ENCODE measurements at places on chromosomes 7 and 10. TPM values are rescaled to one million over a fixed set of nuclear protein-coding genes. Genes with fewer than 3 reads are reported as not detected.
A peak's percentile ranks its signal among the peaks of the same experiment; 100 is the strongest.

MUC12 gene
- total RNA-seq: 0.85 TPM

CALY gene
- total RNA-seq: not detected

SLC16A12 gene
- not detected for total RNA-seq

ADCYAP1R1 gene
- total RNA-seq: not detected

- H3K27me3 ChIP-seq: peaks cover 88% of the 10 kb centered on the region
- H3K4me3 ChIP-seq: no peak overlapping the region
- DNase-seq: no peak
- H3K4me1 ChIP-seq: peaks cover 4% of the 10 kb centered on the region
These were observed 5.7 kb upstream of the HOXA13 start for GRCh38 chr7:27205325-27206280.

DNA sequence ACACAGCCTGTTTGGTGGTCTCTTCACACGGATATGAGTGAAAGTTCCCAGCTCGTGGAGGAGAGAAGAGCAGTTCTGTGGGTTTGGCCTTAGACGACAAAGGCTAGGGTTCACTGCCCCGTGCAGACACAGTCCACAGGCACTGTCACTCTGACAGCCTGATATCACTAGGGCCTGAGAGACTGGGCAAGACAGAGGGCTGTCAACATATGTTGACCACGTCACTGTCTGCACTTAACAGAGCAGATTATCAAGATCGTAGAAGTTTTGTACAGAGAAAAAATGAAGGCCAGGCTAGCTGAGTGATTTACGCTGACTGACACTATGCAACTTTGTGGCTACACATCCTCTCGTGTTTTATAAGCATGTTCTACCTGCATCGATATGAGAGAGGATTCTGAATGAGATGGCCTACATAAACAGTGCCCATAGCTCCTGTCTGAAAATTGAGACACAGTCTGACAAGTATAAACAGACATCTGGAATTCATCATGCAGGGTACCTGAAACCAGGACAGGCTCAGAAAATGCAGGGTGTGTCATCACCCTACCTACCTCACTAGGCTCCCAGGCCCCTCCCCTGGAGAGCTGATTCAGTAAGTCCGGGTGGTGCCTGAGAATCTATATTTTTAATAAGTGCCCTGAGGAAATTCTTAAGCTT lies 120.0 kb downstream of the SGMS1 start:
- H3K4me1 ChIP-seq: peaks cover 77% of the 10 kb centered on the region
- no peak overlapping the region for H3K4me3 ChIP-seq
- H3K27me3 ChIP-seq: peaks cover 5% of the 10 kb centered on the region
- peaks cover 6% of the 10 kb centered on the region for H3K36me3 ChIP-seq

DNA sequence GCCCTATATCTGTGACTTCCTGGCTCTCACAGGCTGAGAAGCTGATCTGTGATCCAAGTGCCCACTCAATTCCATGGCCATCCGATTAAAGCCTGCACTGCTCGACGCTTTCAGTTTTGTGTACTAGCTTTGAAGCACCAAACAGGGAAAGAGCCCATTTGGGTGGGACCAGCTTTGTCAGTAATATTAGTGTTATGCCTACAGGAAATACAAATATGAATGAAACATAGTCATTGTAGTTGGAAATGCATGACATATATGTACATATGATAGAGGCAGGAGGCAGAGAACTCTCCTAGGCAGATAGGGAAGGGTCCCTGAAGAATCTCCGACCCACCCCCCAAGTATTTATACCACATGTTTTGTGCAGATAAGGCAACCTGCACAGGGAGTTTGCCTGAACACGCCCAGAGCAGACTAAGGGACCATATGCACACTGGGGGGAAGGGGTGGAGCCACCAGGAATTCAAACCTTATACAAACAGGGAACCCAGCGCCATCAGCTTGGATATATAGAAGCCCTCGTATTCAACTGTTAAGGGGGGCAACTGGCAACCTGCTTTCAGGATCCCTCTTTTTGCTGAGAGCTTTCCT lies 653.2 kb downstream of the PARD3 start:
- H3K36me3 ChIP-seq: no peaks in the 10 kb centered on the region
- DNase-seq: no peak
- H3K4me3 ChIP-seq: no peak overlapping the region
- H3K27ac ChIP-seq: no peak overlapping the region

GRCh38 chr7:11726794-11727155 lies 105.2 kb downstream of the THSD7A start:
- DNase-seq: no peak
- H3K4me1 ChIP-seq: no peaks in the 10 kb centered on the region
- H3K36me3 ChIP-seq: no peaks in the 10 kb centered on the region
- no peak overlapping the region for H3K27ac ChIP-seq

DNA sequence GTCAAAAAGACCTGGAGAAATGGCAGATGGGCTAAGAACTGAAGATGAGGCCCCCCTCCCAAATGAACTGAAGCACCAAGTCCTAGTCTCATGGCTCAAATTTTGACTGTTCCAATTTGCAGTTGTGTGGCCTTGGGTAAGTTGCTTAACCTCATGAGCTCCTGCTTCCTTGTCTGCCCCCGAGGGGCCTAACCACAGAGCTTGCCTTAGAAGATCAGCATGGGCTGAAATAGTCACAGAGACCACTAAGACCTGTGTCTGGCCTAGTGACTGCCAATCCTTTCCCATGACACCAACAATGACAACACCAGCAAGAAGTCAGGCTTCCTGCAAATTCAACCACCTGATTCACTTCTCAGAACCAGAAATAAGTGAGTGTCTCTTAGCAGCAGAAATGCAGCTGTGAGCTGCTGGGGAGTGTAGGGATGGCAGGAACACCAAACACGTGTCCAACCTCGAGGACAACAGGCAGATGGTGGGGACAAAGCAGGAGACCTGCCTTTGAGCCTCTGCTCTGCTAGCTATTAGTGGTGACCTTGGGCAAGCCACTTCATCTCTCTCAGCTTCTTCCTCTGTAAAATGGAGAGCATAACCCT lies 23.7 kb downstream of the CRHR2 start:
- DNase-seq: no peak
- no peaks in the 10 kb centered on the region for H3K36me3 ChIP-seq
- H3K4me3 ChIP-seq: no peak overlapping the region
- H3K27me3 ChIP-seq: no peaks in the 10 kb centered on the region
- H3K4me1 ChIP-seq: no peaks in the 10 kb centered on the region
- no peak overlapping the region for H3K27ac ChIP-seq

DNA sequence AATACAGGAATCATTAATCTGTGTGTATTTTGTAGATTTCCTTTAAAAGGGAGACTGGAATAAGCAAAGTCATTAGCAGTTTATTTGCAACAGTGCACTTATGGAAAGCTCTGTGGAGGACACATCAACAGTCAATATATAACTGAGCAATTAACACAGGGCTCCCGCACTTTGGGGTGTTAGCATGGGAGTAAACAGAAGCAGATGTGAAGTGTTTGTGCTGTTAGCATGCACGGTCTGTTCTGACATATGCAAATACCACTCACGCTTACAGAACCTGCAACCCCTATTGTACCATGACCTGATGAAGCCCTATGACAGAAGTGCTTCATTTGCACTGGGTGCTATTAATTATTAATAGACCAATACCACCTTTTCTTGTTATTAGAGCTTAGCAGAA lies 118.9 kb downstream of the PPP1R3A start:
- no peak overlapping the region for H3K4me3 ChIP-seq
- no peak overlapping the region for H3K27ac ChIP-seq
- H3K4me1 ChIP-seq: no peaks in the 10 kb centered on the region
- no peaks in the 10 kb centered on the region for H3K36me3 ChIP-seq

- H3K27me3 ChIP-seq: no peaks in the 10 kb centered on the region
- peak overlapping the region; percentile 97 for H3K27ac ChIP-seq
- peak overlapping the region; percentile 94 for H3K4me3 ChIP-seq
- peaks cover 50% of the 10 kb centered on the region for H3K36me3 ChIP-seq
These were observed 459 bp downstream of the CYCS start for GRCh38 chr7:25124465-25125136.

DNA sequence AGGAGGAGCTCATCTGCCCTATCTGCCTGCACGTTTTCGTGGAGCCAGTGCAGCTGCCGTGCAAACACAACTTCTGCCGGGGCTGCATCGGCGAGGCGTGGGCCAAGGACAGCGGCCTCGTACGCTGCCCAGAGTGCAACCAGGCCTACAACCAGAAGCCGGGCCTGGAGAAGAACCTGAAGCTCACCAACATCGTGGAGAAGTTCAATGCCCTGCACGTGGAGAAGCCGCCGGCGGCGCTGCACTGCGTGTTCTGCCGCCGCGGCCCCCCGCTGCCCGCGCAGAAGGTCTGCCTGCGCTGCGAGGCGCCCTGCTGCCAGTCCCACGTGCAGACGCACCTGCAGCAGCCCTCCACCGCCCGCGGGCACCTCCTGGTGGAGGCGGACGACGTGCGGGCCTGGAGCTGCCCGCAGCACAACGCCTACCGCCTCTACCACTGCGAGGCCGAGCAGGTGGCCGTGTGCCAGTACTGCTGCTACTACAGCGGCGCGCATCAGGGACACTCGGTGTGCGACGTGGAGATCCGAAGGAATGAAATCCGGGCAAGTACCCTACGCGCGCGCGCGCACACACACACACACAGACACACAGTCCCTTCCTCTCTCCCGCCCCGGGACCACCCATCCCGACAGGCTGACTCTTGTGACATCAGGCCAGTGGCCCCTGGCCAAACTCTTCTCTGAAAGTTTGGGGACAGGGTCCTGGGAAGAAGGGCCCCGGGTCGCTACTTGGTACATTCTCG lies 538 bp downstream of the TRIM8 start:
- DNase-seq: peak; percentile 71
- H3K36me3 ChIP-seq: peaks cover 41% of the 10 kb centered on the region
- peaks cover 41% of the 10 kb centered on the region for H3K4me1 ChIP-seq
- H3K4me3 ChIP-seq: peak overlapping the region; percentile 96

DNA sequence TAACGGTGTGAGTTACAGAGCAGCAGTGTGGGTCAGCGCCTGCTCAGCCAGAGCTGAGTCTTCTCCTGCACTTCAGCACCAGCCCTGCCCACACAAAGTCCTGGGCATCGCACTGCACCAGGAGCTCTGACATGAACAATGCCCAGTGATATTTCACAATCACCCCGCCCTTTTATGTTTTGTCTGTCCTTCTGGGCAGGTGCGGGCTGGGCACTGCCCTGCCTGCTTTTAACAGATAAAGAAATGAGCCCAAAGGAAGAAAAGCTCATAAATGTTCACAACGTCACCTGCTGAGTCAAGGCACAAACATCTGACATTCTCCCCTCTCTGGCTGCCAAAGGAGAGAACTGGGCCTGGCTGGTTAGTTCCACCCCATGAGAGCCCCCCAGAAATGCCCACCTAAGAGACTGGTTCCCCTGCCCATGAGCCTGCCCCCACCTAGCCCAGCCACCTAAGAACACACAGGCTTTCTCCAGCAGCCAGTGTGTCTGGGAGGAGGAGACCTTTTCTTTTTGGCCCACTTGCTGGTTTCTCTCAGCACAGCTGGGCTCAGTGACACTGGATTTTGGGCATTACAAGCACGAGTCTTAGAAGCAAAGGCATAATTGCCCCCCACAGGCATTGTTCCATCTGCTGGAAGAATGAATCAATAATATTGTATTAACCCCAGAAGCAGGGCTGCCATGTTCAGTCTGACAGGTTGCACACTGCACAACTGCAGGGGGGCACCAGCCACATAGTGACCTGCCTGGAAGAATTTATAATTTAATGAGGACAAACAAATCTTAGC lies 22.3 kb downstream of the CALML3 start:
- H3K4me3 ChIP-seq: no peak overlapping the region
- H3K27me3 ChIP-seq: peaks cover 6% of the 10 kb centered on the region
- no peaks in the 10 kb centered on the region for H3K36me3 ChIP-seq
- peaks cover 17% of the 10 kb centered on the region for H3K4me1 ChIP-seq

GRCh38 chr7:106116161-106116704 lies 4.1 kb upstream of the SYPL1 start:
- peaks cover 27% of the 10 kb centered on the region for H3K4me1 ChIP-seq
- no peaks in the 10 kb centered on the region for H3K36me3 ChIP-seq
- no peak overlapping the region for H3K27ac ChIP-seq
- no peak overlapping the region for H3K4me3 ChIP-seq
- H3K27me3 ChIP-seq: no peaks in the 10 kb centered on the region

DNA sequence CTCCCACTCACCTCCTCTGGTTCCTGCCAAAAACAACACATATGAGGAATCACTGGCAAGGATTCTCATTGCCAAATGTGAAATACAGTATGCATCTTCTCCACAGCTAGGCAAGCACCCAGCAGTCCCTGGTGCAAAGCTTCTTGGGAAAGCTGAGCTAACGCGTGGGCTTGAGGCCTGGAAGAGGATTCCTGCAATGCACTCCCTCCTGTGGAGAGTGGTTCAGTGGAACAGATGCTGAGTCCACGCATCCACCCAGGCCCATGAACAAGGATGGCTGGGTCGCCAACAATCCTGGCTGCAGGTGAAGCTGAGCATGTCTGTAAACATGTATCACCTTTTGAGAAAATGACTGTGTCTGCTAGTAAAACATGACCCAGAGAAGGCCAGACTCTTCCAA lies 113.2 kb upstream of the CHST15 start:
- no peaks in the 10 kb centered on the region for H3K36me3 ChIP-seq
- H3K4me1 ChIP-seq: no peaks in the 10 kb centered on the region
- no peak for DNase-seq
- H3K27me3 ChIP-seq: no peaks in the 10 kb centered on the region
- no peak overlapping the region for H3K4me3 ChIP-seq

DNA sequence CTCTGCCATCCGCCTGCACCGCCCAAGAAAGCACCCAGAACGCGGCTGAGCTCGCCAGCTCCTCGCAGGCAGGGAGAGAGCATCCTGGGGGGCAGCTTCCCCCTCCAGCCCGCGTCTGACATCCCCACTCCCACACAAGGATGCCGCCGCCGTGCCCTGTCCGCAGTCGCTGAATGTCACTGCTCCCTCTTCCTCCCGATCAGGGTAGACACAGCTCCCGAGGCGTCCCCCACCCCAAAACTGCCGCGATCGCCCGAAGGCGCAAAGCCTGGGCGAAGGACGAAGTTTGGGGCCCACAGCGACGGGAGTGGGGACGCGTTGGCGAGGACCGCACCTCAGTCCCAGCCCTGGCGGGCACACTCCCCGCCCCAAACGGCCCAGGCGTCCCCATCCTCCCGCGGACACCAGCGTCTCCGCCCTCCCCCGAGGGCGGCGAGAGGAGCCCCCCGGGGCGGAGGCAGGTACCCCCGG lies 1.5 kb upstream of the KAT6B start:
- peaks cover 51% of the 10 kb centered on the region for H3K4me1 ChIP-seq
- DNase-seq: peak; percentile 46
- H3K27ac ChIP-seq: peak overlapping the region; percentile 89
- H3K36me3 ChIP-seq: peaks cover 11% of the 10 kb centered on the region

DNA sequence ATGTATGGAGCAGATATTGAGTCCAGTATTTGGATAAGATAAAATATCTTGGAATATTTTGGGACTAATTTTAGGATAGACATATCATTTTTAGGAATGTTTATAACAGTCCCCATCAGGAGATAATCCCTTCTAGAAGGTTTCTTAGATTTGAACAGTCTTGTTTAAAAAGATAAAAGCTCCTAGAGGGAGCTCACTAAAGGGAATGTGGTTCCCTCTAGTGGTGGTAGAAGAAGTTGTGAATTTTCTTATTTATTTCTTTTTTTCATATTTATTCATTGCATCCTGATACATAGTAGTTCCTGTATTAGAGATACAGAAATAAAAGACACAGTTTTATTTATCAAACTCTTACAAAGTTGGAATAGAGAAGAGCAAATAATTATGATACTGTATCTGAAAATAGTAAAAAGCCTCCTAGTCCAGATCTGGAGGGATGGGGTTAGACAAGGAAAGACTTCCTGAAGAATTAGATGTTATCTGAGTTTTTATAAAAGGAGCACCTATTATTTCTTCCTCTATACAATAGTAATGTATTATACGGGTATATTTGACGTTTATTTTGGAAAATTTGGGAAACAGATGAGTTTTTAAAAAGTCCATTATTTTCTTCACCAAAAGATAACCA lies 24.5 kb upstream of the KLF14 start:
- no peak for DNase-seq
- no peaks in the 10 kb centered on the region for H3K36me3 ChIP-seq
- H3K27ac ChIP-seq: no peak overlapping the region
- H3K4me3 ChIP-seq: no peak overlapping the region
- H3K4me1 ChIP-seq: no peaks in the 10 kb centered on the region
- peaks cover 10% of the 10 kb centered on the region for H3K27me3 ChIP-seq
